Naive thymus-derived CD4-positive, alpha-beta T cell (primary cell): ENCODE measurements at places on chromosomes 6 and 20. TPM values are rescaled to one million over a fixed set of nuclear protein-coding genes. Genes with fewer than 3 reads are reported as not detected.

The SEL1L2 gene
- not detected for polyA plus RNA-seq

The PAQR8 gene
- polyA plus RNA-seq: 32.1 TPM

The PNLDC1 gene
- polyA plus RNA-seq: not detected

The HTR1E gene
- not detected for polyA plus RNA-seq

The FIG4 gene
- polyA plus RNA-seq: 15.2 TPM

The CPXM1 gene
- polyA plus RNA-seq: 0.12 TPM

The GRM1 gene
- not detected for polyA plus RNA-seq

The HRH3 gene
- polyA plus RNA-seq: not detected

The HLA-G gene
- 1.0 TPM for polyA plus RNA-seq

The CYB5R4 gene
- polyA plus RNA-seq: 14.9 TPM

The BANF2 gene
- polyA plus RNA-seq: not detected

The FAM110A gene
- 6.6 TPM for polyA plus RNA-seq

The IRF4 gene
- polyA plus RNA-seq: 8.2 TPM

The TRIM31 gene
- polyA plus RNA-seq: 0.59 TPM

The PHACTR3 gene
- polyA plus RNA-seq: not detected
